ENCODE measurements at places on chromosomes 1 and 21.

DNA sequence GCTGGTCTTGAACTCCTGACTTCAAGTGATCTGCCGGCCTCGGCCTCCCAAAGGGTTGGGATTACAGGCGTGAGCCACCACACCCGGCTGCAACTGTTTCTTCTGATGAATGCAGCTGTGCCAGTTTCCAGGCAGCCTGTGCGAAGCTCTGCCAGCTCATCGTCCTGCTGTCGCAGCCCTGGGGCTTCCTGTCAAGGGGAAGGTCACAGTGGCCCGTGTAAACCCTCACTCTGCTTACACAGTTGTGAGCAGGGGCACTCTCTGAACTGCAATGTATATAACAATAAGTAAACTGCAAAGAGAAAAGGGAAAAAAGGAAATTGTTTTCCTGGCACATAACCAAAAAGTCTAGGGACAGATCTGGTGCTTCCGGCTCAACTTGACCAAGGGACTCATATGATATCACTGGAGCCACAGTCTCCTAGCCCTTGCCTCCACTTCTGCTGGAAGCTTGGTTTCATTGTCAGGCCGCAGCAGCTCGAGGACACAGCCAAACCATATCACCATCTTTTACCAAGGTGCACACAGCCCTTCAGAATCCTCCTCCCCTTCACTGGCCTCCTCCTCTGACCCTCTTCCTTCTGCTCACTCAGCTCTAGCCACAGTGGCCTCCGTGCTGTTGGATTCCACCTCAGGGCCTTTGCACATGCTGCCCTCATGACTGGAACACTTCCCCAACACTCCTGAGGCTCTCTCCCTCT, 22.8 kb upstream of the LBR start:
- ATAC-seq: no peak

DNA sequence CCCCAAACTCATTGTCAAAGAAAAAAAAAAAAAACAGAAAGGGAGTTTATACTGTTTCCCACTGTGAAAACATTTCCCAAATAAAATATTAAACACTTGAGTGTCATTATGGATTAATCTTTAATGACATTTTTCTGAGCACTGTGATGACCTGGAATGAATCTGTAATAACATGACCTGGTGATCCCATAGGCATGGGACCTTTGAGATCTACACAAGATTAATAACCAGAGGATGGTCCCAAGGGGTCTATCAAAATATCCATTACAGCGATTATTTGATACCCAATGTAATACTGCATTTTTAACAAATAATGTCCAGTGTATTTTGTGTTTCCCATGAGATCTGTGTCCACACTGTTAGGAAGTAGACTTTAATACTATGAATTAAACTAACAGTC, 32.4 kb upstream of the NCAM2 start:
- no peak for ATAC-seq

- ATAC-seq: no peak
These were observed 17.0 kb downstream of the QSOX1 start for GRCh38 chr1:180171691-180172090.

- ATAC-seq: peak; percentile 20
These were observed 156.1 kb downstream of the KIF26B start for GRCh38 chr1:245310571-245311531.

DNA sequence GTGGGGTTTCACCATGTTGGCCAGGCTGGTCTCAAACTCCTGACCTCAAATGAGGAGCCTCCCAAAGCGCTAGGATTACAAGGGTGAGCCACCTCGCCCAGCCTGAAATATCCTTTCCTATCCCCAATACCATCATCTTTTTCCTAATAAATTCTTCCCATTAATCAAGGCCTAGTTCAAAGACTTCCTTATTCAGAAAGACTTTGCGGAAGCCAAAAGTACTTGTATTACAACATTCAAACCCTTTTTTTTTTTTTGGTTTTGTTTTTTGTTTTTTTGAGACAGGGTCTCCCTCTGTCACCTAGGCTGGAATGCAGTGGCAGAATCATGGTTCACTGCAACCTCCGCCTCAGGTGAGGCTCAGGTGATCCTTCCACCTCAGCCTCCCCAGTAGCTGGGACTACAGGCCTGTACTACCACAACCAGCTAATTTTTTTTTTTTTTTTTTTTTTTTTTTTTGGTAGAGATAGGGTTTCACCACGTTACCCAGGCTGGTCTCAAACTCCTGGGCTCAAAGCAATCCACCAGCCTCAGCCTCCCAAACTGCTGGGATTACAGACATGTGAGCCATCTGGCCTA, 7.6 kb downstream of the SLC19A2 start:
- ATAC-seq: no peak

GRCh38 chr1:197776351-197777105, 1.2 kb upstream of the DENND1B start:
- peak; percentile 57 for ATAC-seq
